Ascending aorta (tissue), 2 donors: ENCODE measurements at places on chromosomes 4 and X. TPM values are rescaled to one million over a fixed set of nuclear protein-coding genes. Genes with fewer than 3 reads are reported as not detected.

GRCh38 chr4:88649716-88650115 is 47.9 kb downstream of the NAP1L5 start:
- no peak overlapping the region for H3K4me3 ChIP-seq
- no peaks in the 10 kb centered on the region for H3K36me3 ChIP-seq
- no peak for DNase-seq
- no peaks in the 10 kb centered on the region for H3K27me3 ChIP-seq

DNA sequence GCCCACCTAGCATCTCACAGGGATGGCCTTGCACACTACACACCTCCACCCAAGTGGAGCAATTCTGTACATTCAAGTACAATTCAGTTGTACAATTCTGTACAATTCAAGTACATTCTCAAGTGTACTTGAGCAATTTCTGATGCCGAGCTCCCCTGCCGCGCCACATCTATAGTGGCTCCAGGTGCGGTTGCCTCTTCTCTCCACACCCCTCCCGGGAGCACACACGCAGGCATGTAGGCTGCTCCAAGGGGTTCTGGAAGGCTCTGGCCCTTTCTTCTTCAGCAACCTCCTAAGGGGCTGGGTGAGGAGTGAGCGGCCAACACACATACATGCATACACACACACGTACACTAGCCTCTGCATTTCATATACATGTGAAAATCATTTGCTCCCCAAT is 18.9 kb upstream of the DUSP9 start:
- no peak overlapping the region for H3K27ac ChIP-seq
- H3K36me3 ChIP-seq, result no peaks in the 10 kb centered on the region
- H3K4me1 ChIP-seq, result no peaks in the 10 kb centered on the region
- H3K4me3 ChIP-seq, result no peak overlapping the region
- H3K27me3 ChIP-seq, result peaks cover 4% of the 10 kb centered on the region

GRCh38 chr4:59200992-59201391 is 1999.1 kb upstream of the ADGRL3 start:
- H3K4me3 ChIP-seq, result no peak overlapping the region
- H3K4me1 ChIP-seq, result no peaks in the 10 kb centered on the region
- DNase-seq, result no peak
- H3K27ac ChIP-seq, result peak overlapping the region; percentile 53
- no peaks in the 10 kb centered on the region for H3K36me3 ChIP-seq

Gene LRPAP1
- total RNA-seq, result 172 TPM

DNA sequence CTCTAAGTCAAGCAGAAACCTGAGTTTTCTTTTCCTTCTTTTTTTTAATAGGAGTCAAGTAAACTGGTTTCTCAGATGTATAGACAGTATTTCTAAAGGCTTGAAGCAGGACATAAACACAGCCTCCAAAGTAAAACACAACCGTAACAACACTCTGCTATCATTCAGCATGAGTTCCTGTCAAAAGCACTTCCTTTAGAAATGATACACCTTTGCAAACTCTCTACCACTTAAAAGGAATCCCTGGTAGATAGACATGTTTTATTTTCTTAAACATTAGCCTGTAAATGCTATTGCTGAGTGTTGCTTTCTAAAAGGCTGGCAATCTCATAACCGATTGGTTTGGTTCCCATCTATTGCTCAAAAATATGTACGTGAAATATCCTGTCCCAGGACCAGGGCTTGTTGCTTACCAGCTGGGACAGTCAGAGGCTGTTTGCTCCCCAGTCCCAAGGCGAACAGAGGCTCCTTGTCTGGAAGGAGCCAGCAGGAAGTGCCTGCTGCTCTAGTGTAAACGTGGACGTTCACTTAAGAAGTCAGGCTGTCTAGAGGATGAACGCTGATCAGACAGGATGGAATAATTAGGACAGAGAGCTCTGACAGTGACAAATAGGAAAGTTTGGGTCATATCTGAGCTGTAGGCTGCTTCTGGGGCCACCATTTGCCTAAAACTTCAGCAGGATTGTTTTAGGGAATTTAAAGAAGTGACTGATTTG is 173.9 kb upstream of the KLF3 start:
- no peak overlapping the region for H3K4me3 ChIP-seq
- no peaks in the 10 kb centered on the region for H3K4me1 ChIP-seq
- H3K27ac ChIP-seq, result peak overlapping the region; percentile 10
- no peak for DNase-seq
- H3K36me3 ChIP-seq, result no peaks in the 10 kb centered on the region

Gene BLTP1
- 188 TPM for total RNA-seq

GRCh38 chrX:153794897-153795816 is 689 bp downstream of the SSR4 start:
- H3K27me3 ChIP-seq, result no peaks in the 10 kb centered on the region
- peak overlapping the region; percentile 93 for H3K27ac ChIP-seq
- peaks cover 3% of the 10 kb centered on the region for H3K4me1 ChIP-seq
- peak; percentile 69 for DNase-seq
- peak overlapping the region; percentile 76 for H3K4me3 ChIP-seq
- peaks cover 6% of the 10 kb centered on the region for H3K36me3 ChIP-seq

GRCh38 chr4:8200302-8200975 is 1.3 kb downstream of the SH3TC1 start:
- peak overlapping the region; percentile 55 for H3K27ac ChIP-seq
- peak overlapping the region; percentile 31 for H3K4me3 ChIP-seq
- no peak for DNase-seq
- no peaks in the 10 kb centered on the region for H3K36me3 ChIP-seq
- H3K27me3 ChIP-seq, result no peaks in the 10 kb centered on the region

- no peak overlapping the region for H3K27ac ChIP-seq
- no peak for DNase-seq
- H3K36me3 ChIP-seq, result no peaks in the 10 kb centered on the region
Observed at GRCh38 chrX:30816079-30816478, 73.0 kb downstream of the TAB3 start.

DNA sequence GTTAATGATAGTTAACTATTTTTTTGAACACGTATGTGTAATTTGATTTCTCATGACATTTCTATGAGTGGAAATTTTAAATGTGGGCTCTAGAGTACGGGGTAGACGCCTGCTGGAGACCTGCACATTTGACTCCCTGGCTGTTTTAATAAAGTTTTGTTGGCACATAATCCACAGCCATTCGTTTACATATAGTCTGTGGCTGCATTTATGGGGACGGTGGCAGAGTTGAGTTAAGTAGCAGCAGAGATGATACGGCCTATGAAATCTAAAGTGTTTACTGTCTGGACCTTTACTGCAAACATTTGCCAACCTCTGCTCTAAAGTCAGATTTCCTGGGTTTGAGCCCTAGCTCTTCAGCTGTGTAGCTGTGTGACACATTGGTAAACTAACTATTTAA is 118.8 kb downstream of the CHRNA9 start:
- H3K4me3 ChIP-seq, result no peak overlapping the region
- no peaks in the 10 kb centered on the region for H3K4me1 ChIP-seq
- H3K36me3 ChIP-seq, result no peaks in the 10 kb centered on the region
- H3K27ac ChIP-seq, result no peak overlapping the region
- H3K27me3 ChIP-seq, result no peaks in the 10 kb centered on the region
- DNase-seq, result no peak

Gene ZNF518B
- total RNA-seq, result 7.3 TPM

DNA sequence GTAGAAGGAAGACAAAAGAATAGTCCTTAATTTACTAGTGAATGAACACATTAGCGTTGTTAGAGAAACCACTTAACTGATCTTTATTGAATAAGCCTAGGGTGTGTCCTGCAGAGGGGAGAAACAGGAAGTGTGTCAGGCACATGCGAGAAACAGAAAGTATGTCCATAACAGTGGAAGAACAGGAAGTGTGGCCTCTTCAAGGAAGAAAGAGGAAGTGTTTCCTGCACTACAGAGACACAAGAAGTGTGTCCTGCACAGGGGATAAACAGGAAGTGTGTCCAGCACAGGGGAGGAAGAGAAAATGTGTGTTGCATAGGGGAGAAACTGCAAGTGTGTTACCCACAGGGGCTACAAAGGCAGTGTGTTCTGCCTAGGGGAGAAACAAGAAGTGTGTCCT is 539.6 kb upstream of the PRKX start:
- H3K27me3 ChIP-seq, result no peaks in the 10 kb centered on the region
- no peak overlapping the region for H3K27ac ChIP-seq
- H3K4me1 ChIP-seq, result no peaks in the 10 kb centered on the region
- H3K36me3 ChIP-seq, result no peaks in the 10 kb centered on the region

DNA sequence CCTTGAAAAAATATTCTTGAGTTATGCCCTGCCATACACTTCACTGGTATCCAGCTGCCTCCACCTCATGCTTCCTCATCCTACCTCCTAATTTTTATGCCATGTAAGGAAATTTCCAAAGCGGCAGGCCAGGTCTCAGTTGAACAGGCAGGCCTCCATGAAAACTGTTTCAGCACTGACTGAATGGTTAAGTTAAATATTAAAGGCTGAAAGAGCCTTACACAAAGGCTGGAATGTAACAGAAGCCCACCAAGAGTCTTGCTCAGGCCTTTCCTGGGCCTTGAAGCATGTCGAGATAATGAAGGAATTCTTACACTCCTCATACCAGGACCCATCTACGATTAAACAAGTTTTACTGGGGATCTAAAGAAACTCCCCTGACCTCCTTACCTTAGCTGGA is 359.6 kb upstream of the NOCT start:
- DNase-seq, result no peak
- no peaks in the 10 kb centered on the region for H3K4me1 ChIP-seq
- H3K36me3 ChIP-seq, result no peaks in the 10 kb centered on the region
- H3K27ac ChIP-seq, result no peak overlapping the region

DNA sequence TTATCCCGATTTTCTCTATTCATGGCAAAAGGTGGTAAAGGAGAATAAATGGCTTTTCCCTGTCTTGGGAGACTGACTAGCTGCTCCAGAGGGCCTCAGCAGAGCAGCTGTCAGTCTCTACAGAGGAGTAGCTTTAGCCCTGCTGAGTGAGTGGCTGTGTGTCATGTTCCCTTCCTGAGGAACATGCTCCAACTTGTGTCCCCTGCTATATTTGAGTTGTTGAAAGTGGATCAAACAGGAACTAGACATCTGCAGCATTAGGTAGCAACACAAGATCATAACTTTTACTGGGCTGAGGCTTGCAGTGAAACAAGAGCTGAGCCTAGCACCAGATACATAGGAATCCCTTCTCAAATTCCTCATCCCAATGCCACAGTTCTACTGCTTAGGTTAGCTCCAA is 26.7 kb upstream of the PLAC1 start:
- H3K27me3 ChIP-seq, result no peaks in the 10 kb centered on the region
- no peak for DNase-seq
- no peaks in the 10 kb centered on the region for H3K4me1 ChIP-seq
- H3K27ac ChIP-seq, result no peak overlapping the region

GRCh38 chr4:129335818-129336217 is 239.9 kb downstream of the C4orf33 start:
- H3K4me1 ChIP-seq, result no peaks in the 10 kb centered on the region
- no peak for DNase-seq
- no peak overlapping the region for H3K4me3 ChIP-seq
- H3K36me3 ChIP-seq, result no peaks in the 10 kb centered on the region
- no peaks in the 10 kb centered on the region for H3K27me3 ChIP-seq

DNA sequence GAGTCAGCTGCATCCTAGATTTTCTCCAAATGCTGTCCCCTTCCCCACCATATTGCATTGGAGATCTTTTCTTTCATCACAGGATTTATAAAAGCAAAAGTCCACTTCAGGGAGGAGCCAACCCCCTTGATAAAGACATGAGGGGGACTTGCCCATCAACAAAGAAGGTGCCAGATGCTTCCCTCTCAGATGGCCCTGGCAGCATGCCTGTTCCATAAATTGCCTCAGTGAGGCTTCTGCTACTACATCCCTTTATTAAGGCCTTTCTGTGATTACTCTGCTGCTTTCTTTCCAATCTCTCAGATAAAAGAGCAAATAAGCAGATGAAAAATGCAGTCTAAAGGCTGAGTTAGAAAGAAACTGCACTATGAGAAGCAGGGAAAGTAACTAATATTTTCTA is 511.6 kb downstream of the PACRGL start:
- DNase-seq, result no peak
- H3K4me1 ChIP-seq, result no peaks in the 10 kb centered on the region
- H3K27ac ChIP-seq, result no peak overlapping the region
- H3K27me3 ChIP-seq, result no peaks in the 10 kb centered on the region
- H3K4me3 ChIP-seq, result no peak overlapping the region

Gene DCAF8L2
- not detected for total RNA-seq

GRCh38 chrX:74536832-74537371 is 77.5 kb downstream of the RLIM start:
- no peaks in the 10 kb centered on the region for H3K27me3 ChIP-seq
- peaks cover 3% of the 10 kb centered on the region for H3K4me1 ChIP-seq
- peak overlapping the region; percentile 92 for H3K27ac ChIP-seq
- DNase-seq, result no peak
- H3K4me3 ChIP-seq, result peak overlapping the region; percentile 52
- H3K36me3 ChIP-seq, result no peaks in the 10 kb centered on the region

Gene MAPK10
- 9.3 TPM for total RNA-seq

GRCh38 chr4:53018471-53018870 is 156.4 kb downstream of the RASL11B start:
- peaks cover 10% of the 10 kb centered on the region for H3K4me1 ChIP-seq
- H3K27me3 ChIP-seq, result no peaks in the 10 kb centered on the region
- no peak for DNase-seq
- peak overlapping the region; percentile 27 for H3K27ac ChIP-seq
- no peaks in the 10 kb centered on the region for H3K36me3 ChIP-seq

DNA sequence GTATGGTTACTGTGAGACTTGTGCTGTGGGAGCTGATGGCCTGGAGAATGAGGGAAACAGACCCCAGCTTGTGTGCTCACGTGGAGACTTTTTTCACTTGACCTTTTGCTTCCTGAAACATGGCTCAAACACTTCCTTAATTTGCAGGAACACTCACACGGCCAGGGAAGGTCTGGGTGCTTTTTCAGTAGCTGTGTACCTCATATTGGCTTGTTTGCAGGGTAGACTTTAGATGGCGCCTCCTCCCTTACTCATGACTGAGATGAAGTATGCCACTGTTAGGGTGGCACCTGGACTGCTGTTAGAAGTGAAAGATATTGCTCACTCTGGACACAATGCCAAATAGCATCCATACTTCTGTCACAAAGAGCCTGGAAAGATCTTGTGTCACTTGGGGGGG is 75.7 kb upstream of the WDR1 start:
- no peak for DNase-seq
- H3K27me3 ChIP-seq, result no peaks in the 10 kb centered on the region
- no peak overlapping the region for H3K27ac ChIP-seq
- no peak overlapping the region for H3K4me3 ChIP-seq
- H3K4me1 ChIP-seq, result no peaks in the 10 kb centered on the region

DNA sequence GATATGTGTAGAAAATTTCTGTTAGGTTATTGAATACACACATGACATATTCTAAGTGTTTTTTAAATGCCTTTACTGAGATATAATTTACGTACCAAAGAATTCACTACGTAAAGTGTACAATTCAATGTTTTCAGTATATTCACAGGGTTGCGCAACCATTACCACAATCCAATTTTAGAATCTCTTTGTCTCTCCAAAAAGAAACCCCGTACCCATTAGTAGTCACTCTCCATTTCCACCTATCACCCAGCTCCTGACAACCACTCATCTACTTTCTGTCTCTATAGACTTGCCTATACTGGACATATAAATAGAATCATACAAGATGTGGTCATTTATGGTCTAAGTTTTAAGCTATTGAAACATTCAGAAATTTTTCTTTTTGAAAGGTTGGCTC is 53.0 kb upstream of the FBXW7 start:
- no peak overlapping the region for H3K4me3 ChIP-seq
- no peak for DNase-seq
- H3K36me3 ChIP-seq, result no peaks in the 10 kb centered on the region
- no peaks in the 10 kb centered on the region for H3K4me1 ChIP-seq
- no peak overlapping the region for H3K27ac ChIP-seq

Gene DRP2
- 2.4 TPM for total RNA-seq

GRCh38 chrX:140971099-140971795 is 31.1 kb upstream of the SPANXB1 start:
- DNase-seq, result no peak
- no peaks in the 10 kb centered on the region for H3K27me3 ChIP-seq
- H3K27ac ChIP-seq, result no peak overlapping the region
- H3K4me3 ChIP-seq, result no peak overlapping the region

Gene CABS1
- total RNA-seq, result not detected
